ENCODE measurements at places on chromosomes 5 and 9.

- no peak for DNase-seq
Measured at GRCh38 chr5:132114150-132115121, 40.8 kb downstream of the CSF2 start.

DNA sequence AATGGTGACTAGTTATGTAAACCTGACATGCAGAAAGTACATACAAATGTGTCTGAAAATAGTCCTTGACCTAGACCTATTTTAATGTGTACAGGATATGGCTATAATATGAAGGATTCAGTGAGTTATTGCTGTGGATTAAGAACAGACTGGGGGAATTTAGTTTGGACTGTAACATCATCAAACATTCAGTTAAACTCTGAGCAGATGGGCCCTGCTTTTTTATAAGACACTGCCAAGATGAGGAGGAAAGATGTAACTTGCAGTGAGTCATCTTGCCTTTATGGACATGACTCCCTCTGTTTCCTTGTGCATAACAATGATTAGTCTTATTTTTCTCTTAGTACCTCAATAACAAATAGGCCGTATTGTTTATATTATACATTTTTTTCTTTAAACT, 12.2 kb downstream of the PPP3R2 start:
- DNase-seq, result no peak

DNA sequence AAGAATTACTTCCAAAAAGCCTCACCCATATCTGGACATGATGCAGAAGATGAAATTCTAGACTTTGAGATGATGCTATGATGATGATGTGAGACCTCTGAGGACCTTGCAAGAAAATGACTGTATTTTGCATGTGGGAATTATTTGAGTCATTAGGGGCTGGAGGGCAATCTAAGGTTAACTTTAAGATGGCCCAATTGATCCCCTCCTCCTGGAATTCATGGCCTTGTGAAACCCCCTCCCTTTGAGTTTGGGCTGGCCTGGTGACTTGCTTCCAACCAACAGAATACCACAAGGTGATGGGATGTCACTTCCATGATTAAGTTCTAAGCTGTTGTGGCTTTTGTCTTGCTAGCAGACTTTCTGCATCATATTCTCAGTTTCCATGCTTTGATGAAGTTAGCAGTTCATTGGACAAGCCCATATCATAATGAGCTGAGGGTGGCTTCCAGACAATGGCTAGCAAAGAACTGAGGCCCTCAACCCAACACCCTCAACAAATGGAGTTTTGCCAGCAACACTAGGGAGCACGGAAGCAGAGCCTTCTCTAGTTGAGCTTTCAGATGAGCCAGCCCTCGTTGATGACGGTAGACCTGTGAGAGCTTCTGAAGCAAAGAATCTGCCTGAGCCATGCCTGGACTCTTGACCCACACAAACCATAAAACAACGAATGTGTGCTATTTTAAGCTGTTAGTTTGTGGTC, 7.4 kb upstream of the AMACR start:
- no peak for DNase-seq

- DNase-seq, result no peak
Measured at GRCh38 chr9:6894135-6894534, 136.4 kb downstream of the KDM4C start.

DNA sequence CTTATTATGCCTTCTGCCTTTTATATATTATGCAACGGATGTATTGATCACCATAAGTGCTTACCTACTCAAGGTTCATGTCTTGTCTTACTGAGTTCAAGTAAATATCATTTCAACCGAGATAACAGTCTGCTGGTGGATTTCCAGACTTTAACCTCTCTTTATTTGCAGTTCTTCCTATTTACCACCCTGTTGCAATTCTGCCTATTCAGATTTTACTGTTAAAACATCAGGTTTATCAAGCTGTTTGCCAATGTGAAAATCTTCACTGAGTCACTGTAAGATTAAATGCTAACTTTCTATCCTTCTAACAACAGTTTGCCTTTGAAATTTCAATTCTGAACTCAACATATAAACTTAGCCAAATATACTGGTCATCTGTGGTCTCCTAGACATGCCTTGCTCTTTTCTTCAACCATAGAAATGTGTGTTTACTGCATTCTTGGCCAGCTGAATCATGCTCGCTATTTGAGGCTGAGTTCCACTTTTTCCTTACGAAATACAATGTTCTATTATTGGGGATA, 471.7 kb upstream of the RORB start:
- DNase-seq, result no peak
